Tongue (tissue), 3 donors: ENCODE measurements at places on chromosomes 2 and 18. TPM values are rescaled to one million over a fixed set of nuclear protein-coding genes. Genes with fewer than 3 reads are reported as not detected.

The DCC gene
- total RNA-seq: 5.5 TPM

The HOXD13 gene
- total RNA-seq: not detected

The REG1A gene
- not detected for total RNA-seq

The UGGT1 gene
- 57.2 TPM for total RNA-seq

The RAD51AP2 gene
- total RNA-seq: 0.10 TPM

The GREB1 gene
- 6.9 TPM for total RNA-seq

The ECEL1 gene
- total RNA-seq: 0.31 TPM

The NR4A2 gene
- total RNA-seq: 4.3 TPM

The PROM2 gene
- 12.6 TPM for total RNA-seq

The ASPRV1 gene
- total RNA-seq: 0.62 TPM

The UCN gene
- not detected for total RNA-seq

The RNF152 gene
- 75.6 TPM for total RNA-seq

The FAM228A gene
- 1.3 TPM for total RNA-seq

The RNU2-63P gene
- total RNA-seq: not detected

The CNDP1 gene
- not detected for total RNA-seq

The CPO gene
- total RNA-seq: 1.6 TPM
